ENCODE measurements at places on chromosomes 2 and 18.

- peak; percentile 60 for DNase-seq
Measured at GRCh38 chr2:238256594-238257104, 16.8 kb upstream of the HES6 start.

- DNase-seq: peak; percentile 14
Measured at GRCh38 chr18:48949606-48950535, 894 bp downstream of the SMAD7 start.

DNA sequence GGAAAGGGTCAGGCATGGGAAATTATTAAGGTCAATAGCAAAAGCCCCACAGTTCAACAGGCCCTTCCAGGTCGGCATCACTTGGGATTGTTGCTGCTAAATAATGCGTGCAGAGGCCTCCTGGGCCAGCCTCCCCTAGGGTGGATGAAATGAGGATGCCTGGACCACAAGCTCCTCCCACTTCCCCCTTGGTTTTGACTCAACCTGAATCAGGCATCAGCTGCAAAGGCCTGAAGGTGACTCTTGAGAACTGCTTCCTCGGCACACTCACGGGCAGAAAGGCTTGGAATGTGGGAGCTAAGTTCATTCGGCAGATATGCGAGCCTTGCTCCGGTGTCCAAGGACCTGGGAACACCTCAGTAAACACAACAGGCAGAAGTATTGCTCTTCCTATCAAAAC lies 69.3 kb downstream of the MBP start:
- peak; percentile 78 for DNase-seq

- DNase-seq: no peak
Measured at GRCh38 chr2:177268187-177268871, 3.8 kb upstream of the NFE2L2 start.

DNA sequence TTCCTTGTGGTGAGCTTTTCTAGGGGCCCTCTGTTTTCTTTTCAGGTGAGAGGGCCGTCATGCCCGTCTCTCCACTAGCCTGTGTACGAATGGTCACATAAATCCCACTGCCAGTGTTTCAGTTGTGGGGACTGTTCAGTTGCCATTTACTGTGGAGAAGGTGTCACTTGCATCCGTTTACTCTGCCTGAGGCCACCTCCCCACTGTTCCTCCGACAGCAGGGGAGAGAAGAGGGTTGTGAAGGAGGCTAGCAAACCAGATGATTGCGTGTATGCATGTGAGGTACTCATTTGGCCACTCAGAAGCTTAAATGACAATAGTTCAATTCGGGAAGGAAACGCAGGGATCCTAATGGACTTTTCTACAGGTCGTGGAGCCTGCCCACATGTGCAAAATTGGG lies 3.3 kb downstream of the MTCL1 start:
- no peak for DNase-seq

DNA sequence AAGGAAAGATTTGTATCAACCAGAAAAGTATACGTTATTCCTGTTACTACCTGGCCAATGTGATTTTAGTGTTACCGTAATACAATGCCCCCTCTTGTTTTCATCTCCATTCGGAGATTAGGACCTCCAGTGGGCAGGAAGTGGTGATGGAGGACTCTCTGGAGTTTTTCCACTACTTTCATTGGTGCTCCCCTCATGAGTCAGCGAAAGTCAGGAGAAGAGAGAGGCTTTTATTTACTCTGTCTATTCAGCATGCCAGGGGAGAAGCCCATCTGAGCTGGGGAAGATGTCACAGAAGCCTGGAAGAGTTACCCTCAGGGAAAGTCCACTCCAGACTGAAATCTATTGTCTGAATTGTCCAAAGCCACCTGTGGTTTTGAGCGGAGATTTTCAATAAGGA lies 88.2 kb upstream of the THUMPD2 start:
- DNase-seq: no peak

- no peak for DNase-seq
Measured at GRCh38 chr2:65130664-65131175, 814 bp upstream of the RAB1A start.

GRCh38 chr2:51657849-51658248 lies 625.9 kb upstream of the NRXN1 start:
- DNase-seq: no peak

DNA sequence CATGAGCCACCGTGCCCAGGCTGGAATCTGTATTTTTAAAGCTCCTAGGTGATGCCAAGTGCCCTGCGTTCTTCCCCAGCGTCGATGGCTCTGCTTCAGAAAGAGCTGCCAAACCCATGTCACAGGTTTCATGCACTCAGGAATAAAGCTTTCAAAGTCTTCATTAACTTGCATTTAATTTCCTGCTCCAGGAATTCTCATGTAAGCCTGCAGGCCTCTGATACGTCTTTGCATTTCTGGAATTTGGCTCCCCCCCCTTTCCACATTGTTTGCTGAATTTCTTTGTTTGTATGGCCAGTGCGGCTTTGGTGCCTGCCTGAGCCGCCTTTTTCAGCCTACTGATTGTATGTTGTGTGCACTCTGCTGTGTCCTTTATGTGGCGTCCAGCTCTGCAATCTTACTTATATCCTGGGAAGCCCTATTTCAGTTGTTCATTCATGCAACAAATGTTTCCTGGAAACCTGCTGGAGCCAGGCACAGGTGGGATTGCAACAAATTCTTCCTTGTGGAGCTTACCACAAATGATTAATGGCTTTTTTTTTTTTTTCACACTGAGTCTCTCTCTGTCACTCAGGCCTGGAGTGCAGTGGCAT lies 17.9 kb upstream of the OTOF start:
- DNase-seq: no peak

DNA sequence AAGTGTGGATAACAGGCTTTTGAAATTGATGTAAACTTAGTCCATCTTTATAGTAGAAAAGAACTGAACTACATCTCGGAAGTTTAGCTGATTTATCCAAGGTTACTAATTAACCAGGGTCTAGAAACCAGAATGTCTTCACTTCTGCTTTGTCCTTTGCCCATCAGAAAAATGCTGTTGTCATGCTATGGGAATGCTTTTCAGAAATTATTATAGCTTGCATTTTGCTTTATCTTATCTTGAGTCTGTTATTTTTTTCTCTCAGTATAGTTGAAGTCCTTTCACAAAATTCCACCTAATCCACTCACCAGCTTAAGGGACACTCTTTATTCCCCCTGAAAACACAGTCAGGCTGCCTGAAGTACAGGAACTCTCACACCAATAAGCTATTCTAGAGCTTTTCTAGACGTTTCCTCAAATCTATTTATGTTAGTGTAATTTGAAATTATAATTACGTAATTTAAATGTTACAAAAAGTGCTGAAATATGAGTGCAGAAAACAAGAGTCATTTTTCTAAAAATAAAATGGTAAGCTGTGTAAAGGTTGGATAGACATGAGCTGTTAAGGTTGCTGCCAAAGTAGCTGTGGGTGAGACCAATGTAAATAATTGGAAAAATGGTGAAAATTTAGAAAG lies 456.3 kb downstream of the TGIF1 start:
- DNase-seq: no peak

GRCh38 chr2:206378835-206379234 lies 64.5 kb upstream of the ADAM23 start:
- no peak for DNase-seq

DNA sequence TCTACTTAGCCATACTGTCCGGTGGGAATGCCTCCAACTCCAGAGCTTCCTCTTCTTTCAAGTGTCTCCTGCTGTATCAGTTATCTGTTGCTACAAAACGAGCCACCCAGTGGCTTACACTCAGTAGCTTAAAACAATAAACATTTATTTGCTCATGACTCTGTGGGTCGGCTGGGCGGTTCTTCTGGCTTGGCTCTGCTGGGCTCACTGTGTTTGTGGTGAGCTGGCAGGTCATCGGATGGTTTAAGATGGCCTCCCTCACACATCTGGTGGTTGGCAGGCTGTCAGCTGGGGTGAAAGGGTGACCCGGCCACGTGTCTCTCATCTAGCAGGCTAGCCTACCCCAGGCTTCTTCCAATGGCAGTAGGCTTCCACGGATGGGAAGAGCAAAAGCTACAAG lies 122.4 kb upstream of the SLC1A4 start:
- no peak for DNase-seq

DNA sequence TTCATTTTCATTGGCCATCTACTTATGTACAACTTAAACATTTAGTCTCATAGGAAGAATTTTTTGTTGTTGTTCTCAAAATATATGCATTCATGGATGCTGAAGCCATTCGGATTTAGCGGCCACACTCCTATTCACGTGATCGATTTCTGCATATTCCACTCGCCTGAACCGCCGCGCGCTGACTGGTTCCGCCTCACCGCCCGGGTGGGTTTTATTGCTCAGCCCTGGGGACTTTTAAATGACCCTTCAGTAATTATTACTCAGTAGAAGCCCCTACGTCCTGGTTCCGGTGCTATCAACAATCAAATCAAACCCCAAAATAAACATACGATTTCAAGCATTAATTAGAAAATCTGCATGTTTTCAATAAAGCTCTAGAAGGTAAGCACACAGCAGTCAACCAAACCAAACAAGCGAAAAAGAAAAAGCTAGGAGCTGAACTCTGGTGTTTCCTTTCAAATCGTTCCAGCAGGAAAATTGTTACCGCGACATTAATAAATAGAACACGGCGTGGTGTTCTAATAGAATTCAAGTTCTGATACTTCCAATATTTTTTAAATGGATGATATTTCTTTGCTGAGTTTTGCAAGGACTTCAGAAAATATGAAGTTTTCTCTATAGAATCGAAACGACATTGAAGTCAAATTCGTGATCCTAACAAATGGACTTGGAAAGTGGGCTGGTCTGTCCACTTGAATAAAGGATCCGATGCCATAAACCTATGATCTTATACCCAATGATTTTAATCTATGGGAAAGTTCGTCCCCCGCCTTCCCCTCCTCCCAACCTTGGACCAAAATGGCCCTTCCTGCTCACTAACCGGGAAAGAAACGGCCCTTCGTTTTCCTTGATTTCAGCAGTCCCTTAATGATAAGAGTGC lies 9.3 kb downstream of the PAX3 start:
- DNase-seq: no peak

DNA sequence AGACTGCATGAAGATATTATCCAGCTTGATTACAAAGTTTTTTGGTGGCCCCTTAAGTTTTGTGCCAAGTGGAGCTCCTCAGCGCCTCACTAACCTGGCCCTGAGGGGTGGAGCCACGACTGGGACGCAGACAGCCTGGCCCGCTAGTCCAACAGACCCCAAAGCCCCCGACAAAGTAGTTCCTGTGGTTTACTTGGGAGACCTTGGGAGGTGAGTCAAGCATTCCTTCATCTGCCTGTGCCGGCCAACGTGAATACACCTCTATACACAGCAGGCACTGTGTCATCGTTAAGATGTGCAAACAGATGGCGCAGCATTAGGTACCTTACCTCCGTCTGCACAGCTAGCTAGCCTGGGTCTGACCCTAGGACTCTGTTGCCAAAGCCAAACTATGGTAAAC lies 55.0 kb upstream of the LAMA1 start:
- no peak for DNase-seq

DNA sequence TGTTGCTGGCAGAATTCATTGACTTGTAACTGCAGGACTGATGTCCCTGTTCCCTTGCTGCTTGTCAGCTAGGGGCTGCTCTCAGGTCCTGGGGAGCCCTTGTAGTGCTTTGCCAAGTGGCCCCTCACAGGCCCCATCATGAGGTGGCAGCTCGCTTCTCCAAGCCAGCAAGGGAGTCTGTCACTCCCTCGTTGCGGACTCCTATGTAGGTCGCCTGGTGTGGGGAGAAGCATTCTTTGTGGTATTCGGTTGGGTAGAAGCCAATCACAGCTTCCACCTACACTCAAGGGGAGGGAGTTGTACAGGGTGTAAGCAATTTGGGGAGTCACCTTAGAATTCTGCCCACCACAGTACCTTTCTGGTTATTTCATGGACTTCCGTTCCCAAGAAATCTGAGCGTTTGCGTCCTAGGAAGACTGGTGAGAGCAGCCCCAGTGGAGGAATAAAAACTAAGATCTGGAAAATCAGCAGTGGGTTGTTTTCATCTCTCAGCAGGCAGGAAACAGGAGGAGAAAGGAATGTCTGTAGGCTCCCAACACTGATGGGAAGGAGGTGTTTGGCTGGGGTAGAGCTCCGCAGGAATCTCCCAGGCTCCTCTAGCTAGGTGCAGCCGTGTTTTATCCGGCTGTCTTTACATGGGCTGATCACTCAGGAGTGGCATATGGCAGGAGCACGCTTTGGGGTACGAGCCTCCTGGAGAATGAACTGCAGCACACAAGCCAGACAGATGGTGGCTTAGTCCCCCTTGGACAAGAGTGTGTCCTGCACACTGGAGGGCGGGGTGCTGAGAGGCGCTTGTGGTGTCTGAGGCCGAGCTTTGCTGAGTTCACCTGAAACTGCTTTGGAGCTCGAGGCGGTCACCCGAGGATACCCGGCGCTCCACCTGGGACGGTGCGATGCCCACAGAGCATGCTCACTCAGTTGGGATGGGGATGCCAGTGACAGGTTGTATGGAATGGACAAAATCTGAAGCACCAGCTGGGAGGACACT lies 58.3 kb downstream of the LDLRAD4 start:
- no peak for DNase-seq

GRCh38 chr2:99350194-99350593 lies 13.0 kb downstream of the EIF5B start:
- DNase-seq: no peak

DNA sequence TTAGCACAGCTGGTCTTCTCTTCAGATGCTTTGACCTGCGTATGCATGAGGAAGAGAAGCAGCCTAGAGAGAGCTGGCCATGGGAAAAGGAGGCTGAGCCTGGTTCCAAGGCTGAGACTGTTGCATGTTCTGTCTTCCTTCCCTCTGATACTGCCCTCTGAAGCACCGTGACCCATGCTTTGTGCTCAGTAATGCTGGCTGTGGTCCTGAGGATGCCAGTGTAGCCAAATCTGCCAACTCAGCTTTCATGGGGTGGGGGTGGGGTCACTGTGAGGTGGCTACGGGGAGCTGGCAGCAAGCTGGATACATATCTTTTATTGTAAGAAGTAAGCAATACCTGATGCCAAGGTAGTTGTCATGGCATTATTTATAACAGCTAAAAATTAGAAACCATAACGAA lies 41.5 kb downstream of the EPAS1 start:
- no peak for DNase-seq

GRCh38 chr18:10100941-10101701 lies 187.3 kb downstream of the VAPA start:
- no peak for DNase-seq

GRCh38 chr2:29627279-29627711 lies 294.1 kb downstream of the ALK start:
- no peak for DNase-seq

GRCh38 chr2:71821856-71822255 lies 325.8 kb downstream of the CYP26B1 start:
- DNase-seq: no peak

GRCh38 chr2:44055229-44055628 lies 59.4 kb upstream of the LRPPRC start:
- DNase-seq: no peak

- DNase-seq: no peak
Measured at GRCh38 chr2:96095116-96095636, 21.2 kb downstream of the ADRA2B start.

DNA sequence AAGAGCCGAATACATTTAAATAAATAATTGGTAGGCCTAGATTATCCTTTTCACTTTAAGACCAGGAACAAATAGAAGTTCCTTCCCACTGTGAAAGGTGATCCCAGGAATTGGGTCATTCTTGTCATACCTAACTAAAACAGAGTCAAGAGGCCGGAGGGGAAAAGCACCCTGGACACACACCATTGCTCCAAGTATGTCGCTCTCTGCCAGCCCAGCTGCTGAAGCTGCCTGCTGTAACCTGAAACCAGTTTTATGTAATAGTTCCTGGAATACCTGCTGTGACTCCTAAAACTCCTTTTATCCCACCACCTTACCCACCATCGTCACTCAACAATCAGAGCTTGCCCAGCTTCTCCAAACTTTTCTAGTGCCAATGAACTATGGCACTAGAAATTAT lies 217.1 kb downstream of the PTPRM start:
- no peak for DNase-seq

- no peak for DNase-seq
Measured at GRCh38 chr2:33526132-33526531, 49.7 kb downstream of the RASGRP3 start.

- no peak for DNase-seq
Measured at GRCh38 chr18:35750929-35751328, 169.4 kb downstream of the GALNT1 start.

Measured in activated T-cell treated with anti-CD3 and anti-CD28 coated beads for 24 hours (primary cell).